ENCODE measurements at places on chromosomes 7 and 10. TPM values are rescaled to one million over a fixed set of nuclear protein-coding genes. Genes with fewer than 3 reads are reported as not detected.

HDAC9 gene
- total RNA-seq = 39.5 TPM

PTN gene
- 0.07 TPM for total RNA-seq

GNAT3 gene
- total RNA-seq = not detected

CCDC186 gene
- 6.9 TPM for total RNA-seq

BRI3 gene
- 87.2 TPM for total RNA-seq

All from mammary microvascular endothelial cell (primary cell).